Caco-2 (cell line): ENCODE measurements at places on chromosomes 13 and 19. TPM values are rescaled to one million over a fixed set of nuclear protein-coding genes. Genes with fewer than 3 reads are reported as not detected.

Gene ZSCAN22
- total RNA-seq, result 4.0 and 4.3 TPM in 2 replicates

Gene PALM
- total RNA-seq, result 14.7 and 16.1 TPM in 2 replicates

Gene SELENOV
- 0.46 and 1.6 TPM in 2 replicates for total RNA-seq

- no peaks in the 10 kb centered on the region for H3K27me3 ChIP-seq
- no peaks in the 10 kb centered on the region for H3K4me1 ChIP-seq
- no peak for DNase-seq
- no peaks in the 10 kb centered on the region for H3K36me3 ChIP-seq
Observed at GRCh38 chr13:39530916-39531315, 72.1 kb downstream of the LHFPL6 start.

DNA sequence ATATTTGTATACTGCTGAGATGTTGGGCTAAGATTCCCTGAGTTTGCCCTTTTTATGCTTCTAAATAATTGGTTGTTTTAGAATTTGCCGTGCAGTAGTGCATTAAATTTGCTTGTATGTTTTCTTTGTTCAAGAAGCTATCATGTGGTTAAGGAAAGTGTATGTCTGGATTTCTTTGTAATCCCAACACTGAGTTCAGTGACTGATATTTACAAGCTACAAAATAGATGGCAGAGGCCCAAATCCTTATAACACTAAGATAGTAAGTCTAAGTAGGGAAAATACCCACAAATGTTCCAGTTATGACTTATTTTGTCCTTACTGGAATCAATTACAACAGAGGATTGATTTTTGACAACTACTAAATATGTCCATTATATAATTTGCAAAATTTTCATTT, 435.0 kb upstream of the KLF12 start:
- DNase-seq, result no peak
- no peaks in the 10 kb centered on the region for H3K36me3 ChIP-seq
- no peak overlapping the region for H3K4me3 ChIP-seq
- H3K27me3 ChIP-seq, result no peaks in the 10 kb centered on the region
- no peaks in the 10 kb centered on the region for H3K4me1 ChIP-seq

- no peak for DNase-seq
- no peak overlapping the region for H3K4me3 ChIP-seq
- H3K36me3 ChIP-seq, result no peaks in the 10 kb centered on the region
- no peaks in the 10 kb centered on the region for H3K4me1 ChIP-seq
Observed at GRCh38 chr13:67134417-67135129, 95.6 kb downstream of the PCDH9 start.

- no peak overlapping the region for H3K4me3 ChIP-seq
- H3K4me1 ChIP-seq, result no peaks in the 10 kb centered on the region
- no peaks in the 10 kb centered on the region for H3K27me3 ChIP-seq
- H3K27ac ChIP-seq, result no peak overlapping the region
- no peaks in the 10 kb centered on the region for H3K36me3 ChIP-seq
Observed at GRCh38 chr13:38954291-38954690, 36.3 kb downstream of the STOML3 start.

Gene LIPE
- total RNA-seq, result 20.0 and 21.7 TPM in 2 replicates

Gene TPTE2
- not detected in 2 replicates for total RNA-seq

- H3K4me1 ChIP-seq, result no peaks in the 10 kb centered on the region
- DNase-seq, result no peak
- no peaks in the 10 kb centered on the region; the same call in 1 of the 2 replicates for H3K36me3 ChIP-seq
- H3K27me3 ChIP-seq, result no peaks in the 10 kb centered on the region
Observed at GRCh38 chr19:10808937-10809649, 26.9 kb downstream of the TMED1 start.
